MCF 10A (cell line): ENCODE measurements at places on chromosomes 12 and 14.
A peak's percentile ranks its signal among the peaks of the same experiment; 100 is the strongest.

GRCh38 chr14:75793806-75794205 is 132.8 kb downstream of the TTLL5 start:
- peaks cover 18% of the 10 kb centered on the region for H3K36me3 ChIP-seq
- DNase-seq = peak; percentile 2
- no peaks in the 10 kb centered on the region for H3K4me1 ChIP-seq
- H3K27ac ChIP-seq = no peak overlapping the region
- H3K27me3 ChIP-seq = no peaks in the 10 kb centered on the region

GRCh38 chr12:118908811-118909210 is 72.5 kb upstream of the SRRM4 start:
- no peaks in the 10 kb centered on the region for H3K4me1 ChIP-seq
- no peak for DNase-seq
- H3K27me3 ChIP-seq = no peaks in the 10 kb centered on the region
- H3K36me3 ChIP-seq = no peaks in the 10 kb centered on the region
- H3K4me3 ChIP-seq = no peak overlapping the region

DNA sequence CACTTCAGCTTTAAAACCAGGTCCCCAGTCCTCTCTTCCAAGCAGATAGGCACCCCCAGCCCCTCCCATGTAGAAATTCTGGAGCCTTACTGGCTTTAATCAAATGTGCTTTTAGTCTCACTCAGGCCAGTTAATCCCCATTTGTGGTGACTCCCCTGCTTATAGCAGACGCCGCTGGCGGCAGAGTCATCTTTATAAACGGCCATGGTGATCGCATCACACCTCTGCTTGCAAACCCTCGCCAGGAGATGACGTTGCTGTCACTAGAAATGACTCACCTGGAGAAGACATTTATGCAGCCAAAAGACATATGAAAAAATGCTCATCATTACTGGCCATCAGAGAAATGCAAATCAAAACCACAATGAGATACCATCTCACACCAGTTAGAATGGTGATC is 369.3 kb downstream of the VRK1 start:
- no peaks in the 10 kb centered on the region for H3K36me3 ChIP-seq
- H3K27ac ChIP-seq = no peak overlapping the region
- DNase-seq = no peak
- H3K4me3 ChIP-seq = no peak overlapping the region

DNA sequence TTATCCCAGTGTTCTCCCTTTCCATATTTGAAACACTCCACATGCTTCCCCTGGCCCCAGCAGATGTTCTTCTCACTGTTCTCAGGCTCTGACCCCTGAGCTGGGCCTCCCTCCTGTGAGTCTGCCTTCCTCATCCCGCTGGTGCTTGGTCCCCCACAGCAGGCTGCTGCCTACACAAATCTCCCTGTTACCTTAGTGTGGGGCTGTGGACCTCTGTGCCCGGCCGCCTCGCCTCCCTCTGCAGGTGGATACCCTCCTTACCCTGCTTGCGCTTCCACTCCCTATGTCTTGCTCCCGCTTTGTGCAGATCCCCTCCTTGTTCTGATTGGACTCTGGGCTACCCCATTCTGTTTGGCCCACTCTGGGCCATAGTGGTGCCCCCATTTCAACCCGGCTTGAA is 6.9 kb downstream of the DERA start:
- no peaks in the 10 kb centered on the region for H3K27me3 ChIP-seq

GRCh38 chr14:21991130-21991529 is 317.5 kb upstream of the OR4E1 start:
- no peak overlapping the region for H3K4me3 ChIP-seq
- DNase-seq = no peak
- H3K27me3 ChIP-seq = peaks cover 84% of the 10 kb centered on the region
- H3K36me3 ChIP-seq = no peaks in the 10 kb centered on the region
- H3K27ac ChIP-seq = no peak overlapping the region
